SW 1271 (cell line): ENCODE measurements at places on chromosomes 4 and X.

DNA sequence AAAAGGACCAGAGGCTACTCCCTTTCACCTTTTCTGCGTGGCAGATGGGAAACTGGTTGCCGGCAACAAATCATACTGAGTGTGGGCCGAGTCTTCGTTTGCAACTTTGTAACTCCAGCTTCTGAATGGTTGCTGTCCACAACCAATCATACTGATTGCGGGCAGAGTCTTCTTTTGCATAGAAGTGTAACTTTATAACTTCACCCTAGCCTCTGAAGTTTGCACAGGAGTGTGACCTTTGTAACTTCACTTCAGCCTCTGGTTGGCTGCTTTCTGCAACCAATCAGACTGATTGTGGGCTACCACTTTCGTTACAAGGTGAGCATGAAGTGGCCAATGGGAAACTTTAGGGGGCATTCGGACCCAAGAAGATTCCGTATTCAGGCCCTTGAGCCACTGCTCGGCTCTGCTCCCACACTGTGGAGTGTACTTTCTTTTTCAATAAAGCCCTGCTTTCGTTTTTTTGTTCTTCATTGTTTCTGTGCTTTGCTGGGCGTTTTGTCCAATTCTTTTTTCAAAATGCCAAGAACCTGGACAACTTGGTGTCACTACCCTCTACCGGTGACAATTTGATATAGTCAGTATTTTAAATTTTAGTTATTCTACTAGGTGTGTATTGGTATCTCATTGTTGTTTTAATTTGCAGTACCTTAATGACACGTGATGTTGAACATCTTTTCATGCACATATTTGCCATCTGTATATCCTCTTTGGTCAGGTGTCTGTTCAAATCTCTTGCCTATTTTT is 9.0 kb upstream of the PAGE5 start:
- DNase-seq, result no peak

- DNase-seq, result no peak
These were observed 609 bp upstream of the BCORL1 start for GRCh38 chrX:129981752-129982299.

GRCh38 chrX:2588049-2588448 is 87.3 kb upstream of the DHRSX start:
- no peak for DNase-seq

DNA sequence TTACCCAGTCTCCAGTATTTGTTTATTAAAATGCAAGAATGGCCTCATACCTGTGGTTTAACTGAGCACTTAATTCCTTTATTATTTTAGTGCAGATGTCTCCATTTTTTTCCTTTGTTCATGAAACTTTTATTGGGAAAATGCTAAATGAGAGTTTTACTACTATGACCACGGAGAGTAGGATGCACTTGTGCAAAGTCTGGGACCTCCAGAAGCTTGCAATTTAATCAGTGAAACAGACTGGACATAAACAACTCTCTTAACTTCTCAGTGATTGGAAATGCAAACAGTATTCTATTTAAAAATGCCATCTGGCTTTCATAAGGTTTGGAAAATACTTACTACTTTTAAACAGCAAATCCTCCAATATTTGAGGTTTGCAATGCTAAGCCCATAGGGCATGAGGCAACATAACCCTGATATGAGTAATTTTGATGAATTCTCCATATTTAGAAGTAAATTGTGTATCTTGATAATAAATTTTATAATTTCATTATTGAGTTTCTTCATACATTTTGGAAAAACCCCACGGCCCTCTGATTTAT is 718.7 kb upstream of the MAGEB2 start:
- no peak for DNase-seq

DNA sequence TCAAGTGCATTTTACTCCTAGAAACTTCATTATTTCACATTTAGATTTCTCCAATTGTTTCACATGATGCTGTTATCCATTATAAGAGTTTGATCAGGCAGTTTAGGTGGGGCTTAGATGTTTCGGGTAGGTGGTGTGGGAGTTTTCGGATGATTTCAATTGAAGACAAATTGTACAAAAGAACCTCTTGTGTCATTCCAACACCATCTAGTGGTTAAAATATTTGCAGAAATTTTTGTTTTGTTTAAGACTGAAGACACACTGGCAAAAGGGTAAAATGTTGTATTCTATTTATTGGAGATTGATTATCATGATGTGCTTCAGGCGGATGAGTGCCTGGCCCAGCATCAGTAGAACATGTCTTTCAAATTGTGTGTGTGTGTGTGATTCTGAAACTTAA is 212.7 kb downstream of the SH3BGRL start:
- no peak for DNase-seq

GRCh38 chrX:49237060-49237459 is 1.8 kb downstream of the CCDC22 start:
- no peak for DNase-seq

- no peak for DNase-seq
These were observed 5.4 kb downstream of the PNMA6E start for GRCh38 chrX:153395613-153396319.

DNA sequence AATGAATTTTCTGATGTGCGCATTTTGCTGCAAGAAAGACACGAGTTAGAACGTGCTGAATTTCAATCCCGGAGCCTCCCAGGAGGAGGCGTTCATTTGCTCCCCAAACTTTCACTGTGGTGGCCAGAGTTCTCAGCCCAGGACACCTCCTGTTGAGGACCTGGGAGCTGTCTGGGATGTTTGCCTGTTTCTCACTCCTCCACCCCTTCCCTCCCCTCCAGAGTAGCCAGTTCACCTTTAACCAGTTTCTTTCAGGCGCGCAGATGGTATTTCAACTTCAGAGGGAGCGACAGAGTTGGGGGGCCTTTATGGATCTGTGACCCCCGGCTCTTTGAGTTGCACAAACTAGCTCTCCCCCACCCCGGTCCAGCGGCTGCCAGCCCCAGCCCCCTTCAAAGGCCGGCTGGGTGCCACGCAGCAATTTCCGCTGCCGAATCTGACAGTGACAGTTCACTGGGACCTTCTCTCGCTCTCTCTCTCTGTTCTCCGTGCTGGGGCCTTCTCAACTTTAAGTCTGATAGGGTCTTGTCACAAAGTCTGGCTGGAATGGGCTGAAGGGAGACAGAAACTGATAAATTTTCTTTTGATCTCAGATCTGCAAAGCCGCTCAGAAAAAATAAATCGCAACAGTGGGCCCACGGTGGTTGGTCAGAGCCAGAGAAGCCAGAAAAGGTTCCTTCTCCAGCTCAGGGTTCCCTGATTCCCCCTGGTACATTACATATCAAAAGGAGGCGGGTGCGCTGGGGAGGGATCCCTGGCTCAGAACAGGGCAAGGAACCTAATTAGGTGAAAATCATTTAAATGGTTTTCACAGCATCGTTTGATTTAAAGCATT is 100.0 kb upstream of the STX18 start:
- no peak for DNase-seq

DNA sequence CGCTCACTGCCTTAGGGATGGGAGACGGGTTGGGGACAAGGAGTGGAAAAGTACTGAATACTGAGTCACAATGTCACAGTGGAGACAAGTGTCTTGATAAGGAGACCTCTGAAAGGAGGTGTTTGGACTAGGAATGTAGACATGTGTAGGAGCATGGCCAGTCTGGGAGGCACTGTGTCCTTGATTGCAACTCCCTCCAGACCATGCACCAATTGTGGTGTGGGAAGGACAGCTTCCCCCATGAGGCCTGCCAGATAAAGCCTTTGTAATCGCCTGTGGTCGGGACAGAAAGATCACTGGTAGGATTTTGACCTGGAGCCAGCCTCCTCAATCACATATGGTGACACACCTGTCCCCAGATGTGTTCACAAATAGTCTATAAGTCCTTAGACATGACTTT is 64.1 kb downstream of the USP38 start:
- no peak for DNase-seq

- no peak for DNase-seq
These were observed 60.4 kb downstream of the PPEF2 start for GRCh38 chr4:75841641-75842520.

- DNase-seq, result no peak
These were observed 9.1 kb upstream of the UBA1 start for GRCh38 chrX:47184486-47184885.

GRCh38 chr4:153518001-153518400 is 51.8 kb downstream of the TMEM131L start:
- no peak for DNase-seq

DNA sequence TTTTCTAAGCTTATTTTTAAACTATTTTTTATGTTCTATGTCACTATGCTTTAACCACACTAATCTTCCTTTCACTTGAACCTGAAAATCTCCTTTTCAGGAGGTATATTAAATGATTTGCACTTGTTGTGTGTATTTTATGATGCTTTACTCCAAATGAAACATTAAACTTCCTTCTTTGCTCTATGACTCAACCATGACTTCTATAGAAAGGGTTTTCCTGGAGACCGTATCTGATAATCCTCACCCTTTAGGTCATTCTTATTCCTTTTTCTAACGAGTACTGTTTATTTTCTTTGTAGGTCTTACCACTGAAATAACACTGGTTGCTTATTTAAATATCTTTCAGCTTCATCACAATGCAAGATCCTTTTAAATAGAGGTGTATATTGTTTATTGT is 1163.2 kb downstream of the PCDH18 start:
- DNase-seq, result no peak

- DNase-seq, result no peak
These were observed 246.2 kb upstream of the PITX2 start for GRCh38 chr4:110869114-110869513.

DNA sequence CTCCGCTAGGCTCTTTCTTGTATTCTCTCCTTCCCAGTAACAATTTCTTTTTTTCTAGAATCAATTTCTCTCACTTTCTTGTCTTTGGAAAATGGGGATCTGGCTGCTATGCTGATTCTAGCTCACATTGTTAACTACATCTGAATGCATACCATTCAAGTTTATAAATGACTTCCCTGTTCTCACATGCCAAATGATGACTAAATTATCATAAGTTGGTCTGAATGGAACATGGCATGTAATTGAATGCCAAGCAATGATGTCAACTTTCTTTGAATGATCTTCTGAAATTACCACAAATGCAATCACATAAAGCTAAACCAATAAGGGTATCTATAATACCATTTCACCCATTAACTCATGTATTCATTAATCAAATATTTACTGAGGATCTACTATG is 2.7 kb upstream of the ITM2A start:
- DNase-seq, result no peak

DNA sequence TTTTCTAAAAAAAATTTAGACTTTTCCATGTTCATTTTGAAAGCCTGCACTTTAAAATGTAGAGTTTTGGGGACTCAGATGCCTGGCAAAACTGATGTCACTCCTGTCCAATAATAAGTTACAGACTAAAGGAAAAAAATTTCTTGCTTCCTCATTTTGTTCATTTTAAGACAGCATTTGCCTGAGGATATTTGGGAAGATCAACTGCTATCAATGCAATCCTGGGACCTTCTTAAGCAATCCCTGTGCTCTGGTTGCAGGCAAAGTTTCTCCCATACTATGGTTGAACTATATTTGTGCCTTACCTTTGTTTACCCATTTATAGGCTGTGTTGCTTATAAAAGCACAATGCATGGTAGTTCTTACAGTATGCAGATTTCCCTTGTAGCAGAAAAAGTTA is 280.4 kb downstream of the CFAP47 start:
- DNase-seq, result no peak

DNA sequence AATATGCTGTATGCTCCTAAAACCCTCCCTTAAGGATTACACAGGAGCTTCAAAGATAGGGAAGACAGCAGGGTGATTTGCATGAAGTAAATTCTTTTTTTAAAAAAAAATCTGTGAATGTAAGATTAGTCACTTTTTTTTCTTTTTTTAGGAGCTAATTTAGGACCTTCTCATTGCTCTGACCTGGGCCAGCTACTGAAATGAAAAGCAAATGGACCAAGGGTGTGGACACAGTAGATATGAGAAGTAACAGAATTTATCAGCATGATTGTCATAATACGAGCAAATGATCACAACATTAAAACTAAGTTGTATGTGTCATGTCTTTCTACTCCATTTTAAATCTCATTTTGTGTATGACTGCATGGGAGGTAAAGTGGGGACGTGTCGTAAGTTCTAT is 6.6 kb upstream of the FGF5 start:
- DNase-seq, result no peak

DNA sequence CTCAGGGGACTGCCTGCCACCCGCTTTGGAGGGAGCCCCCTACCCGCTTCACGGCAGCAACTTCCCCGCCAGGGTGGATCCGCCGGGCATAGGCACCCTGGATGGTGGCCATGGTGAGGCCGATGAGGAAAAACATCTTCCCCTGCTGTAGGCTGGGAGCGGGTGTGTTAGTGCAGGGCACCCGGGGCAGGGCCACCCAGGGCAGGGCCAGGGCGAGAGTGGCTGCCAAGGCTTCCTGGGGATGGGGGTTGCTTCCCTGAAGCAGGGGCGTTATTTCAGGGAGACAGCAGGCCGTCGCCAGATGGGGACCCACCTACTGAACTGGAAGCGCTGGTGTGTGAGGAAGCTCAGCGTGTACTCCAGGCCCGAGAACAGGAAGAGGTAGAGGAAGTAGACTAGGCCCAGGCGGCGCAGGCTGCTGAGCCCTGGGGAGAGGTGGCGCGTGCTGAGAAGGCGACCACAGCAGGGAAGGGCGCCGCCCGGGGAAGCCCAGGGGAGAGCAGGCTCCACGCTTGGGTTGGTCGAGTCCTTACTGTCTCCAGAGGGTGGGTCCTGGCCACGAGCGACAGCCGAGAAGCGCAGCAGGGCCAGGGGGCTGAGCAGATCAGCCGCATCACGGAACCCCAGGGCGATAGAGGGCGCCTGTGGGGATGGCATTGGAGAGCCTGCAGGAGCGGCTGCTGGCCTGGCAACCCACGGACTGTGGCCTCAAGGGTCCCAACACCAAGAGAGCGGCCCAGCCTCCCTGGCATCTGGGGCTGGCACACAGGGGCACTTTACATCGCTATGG is 31.5 kb downstream of the NOP14 start:
- no peak for DNase-seq

DNA sequence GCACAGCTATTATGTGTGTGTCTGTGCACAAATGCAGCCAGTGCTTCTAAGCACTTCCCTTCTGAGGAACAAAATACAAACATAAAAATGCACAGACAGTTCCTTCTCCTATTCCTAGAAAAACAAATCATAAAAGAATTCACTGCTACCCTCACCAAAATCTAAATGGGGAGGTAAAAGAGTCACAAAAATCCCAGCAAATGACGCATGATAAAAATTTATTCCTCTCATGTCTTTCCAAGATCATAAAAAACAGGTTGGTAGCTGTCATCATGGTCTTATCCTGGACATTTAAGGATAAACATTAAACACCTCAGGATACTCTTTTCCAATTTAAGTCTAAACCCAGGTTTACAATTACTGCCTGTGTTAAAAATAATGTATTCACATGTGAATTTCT is 124.9 kb downstream of the ADAMTS3 start:
- no peak for DNase-seq

DNA sequence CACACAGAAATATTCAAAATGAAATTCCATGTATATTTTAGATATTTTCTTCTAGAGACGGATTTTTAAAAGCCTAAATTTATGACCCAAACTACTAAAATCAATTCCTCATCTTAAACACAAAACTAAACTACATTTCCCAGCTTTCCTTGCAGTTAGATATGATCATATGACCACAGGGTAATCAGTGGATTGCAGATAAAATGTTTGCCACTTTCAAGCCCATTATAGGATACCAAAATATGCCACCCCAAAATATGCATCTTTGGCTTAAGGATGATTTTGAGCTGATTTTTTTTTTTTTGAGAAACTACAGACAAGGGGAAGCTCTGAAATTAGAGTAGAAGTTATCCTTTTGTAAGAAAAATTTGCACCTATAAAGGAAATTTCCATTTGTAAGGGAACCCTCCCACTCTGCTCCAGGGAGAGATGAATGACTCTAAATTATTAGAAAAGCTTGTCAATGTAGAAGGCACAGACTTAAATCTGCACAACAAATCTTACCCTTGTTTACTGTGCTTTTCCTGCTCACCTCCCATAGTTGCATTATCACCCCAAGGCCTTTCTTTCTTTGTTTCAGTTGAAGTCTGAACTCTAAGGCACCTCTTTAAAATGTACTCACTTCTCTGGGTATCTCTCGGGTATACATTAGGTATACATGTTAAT is 503.0 kb downstream of the PDHA2 start:
- no peak for DNase-seq
